Stimulated activated effector memory CD8-positive, alpha-beta T cell treated with anti-CD3 and anti-CD28 coated beads, Interleukin-12 subunit alpha, Interleukin-12 subunit beta, amount 100 ng/mL, for 72 hours (primary cell): ENCODE measurements at places on chromosomes 5 and 9.
A peak's percentile ranks its signal among the peaks of the same experiment; 100 is the strongest.

GRCh38 chr5:174412374-174412773 is 312.0 kb upstream of the MSX2 start:
- DNase-seq = no peak

DNA sequence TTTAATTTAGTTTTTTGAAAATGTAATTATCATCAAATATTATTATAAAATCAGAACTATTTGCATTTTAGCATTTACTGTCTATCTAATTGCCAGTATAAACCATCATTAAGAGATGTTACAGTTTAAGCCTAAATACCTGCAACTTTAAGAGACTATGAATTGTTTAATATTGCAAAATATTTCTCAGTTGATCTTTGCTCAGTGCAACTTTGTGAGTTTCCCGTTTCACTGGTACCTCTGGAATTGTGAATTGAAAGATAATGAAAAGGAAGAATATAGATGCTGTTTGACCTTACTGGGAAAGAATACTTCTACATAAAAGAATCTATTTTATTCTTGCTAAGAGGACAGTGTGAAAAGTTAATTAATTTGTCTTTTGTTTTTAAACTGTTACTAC is 30.2 kb upstream of the TMED7 start:
- no peak for DNase-seq

- DNase-seq = no peak
Observed at GRCh38 chr5:170404398-170404797, 15.2 kb upstream of the KCNMB1 start.

DNA sequence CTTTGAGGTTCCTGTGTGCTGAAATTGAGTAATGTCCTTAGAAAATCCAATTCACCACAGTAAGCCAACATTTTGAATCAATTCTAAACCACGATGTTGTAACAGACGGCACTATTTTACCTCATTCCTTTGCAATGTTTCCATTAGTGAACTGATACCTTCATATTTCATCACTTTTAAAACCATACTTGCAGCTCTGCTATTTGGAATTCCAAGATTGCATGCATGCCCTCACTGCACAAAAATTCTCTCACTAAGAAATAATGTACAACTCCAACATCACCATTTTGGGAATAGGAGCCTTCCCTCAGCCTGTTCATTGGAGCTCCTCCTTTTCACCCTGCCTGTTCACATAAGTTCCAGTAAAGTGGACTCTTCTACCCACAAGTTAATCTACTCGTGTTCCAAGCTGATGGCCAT is 74.8 kb upstream of the TGFBR1 start:
- DNase-seq = no peak

DNA sequence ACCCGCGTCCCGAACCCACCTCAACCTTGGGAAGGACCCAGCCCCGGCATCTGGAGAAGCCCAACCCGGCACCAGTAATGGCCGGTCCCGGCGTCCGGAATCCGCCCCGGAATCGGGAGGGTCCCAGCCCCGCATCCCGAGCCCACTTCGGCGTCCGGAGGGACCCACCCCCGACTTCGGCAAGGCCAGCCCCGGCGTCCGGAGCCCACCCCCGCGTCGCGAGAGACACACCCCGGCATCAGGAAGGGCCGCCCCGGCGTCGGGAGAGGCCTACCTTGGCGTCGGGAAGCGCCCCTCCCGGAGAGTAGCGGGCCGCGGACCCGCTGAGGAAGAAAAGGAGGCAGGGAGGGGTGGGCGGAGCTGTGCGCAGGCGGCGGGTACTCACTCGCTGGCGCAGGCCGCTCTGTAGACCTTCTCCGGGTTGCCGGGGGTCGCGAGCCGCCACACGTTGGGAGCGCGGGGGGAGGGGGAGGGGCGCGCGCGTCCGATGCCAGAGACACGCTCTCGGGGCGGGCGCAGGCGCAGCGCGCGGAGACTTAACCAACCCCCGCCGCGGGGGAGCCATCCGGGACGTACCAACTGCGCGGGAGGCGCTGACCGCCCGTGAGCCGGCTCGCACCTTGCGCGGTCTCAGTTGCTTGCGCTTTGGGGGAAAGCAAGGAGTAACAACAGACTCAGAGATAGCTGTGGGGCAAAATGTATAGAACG is at the start of gene UIMC1:
UIMC1 (minus strand) TSS at position 515 of the 708 bp plus-strand sequence. CDS start 24,164 bp downstream, outside the sequence.
- peak; percentile 98 for DNase-seq

- DNase-seq = no peak
Observed at GRCh38 chr5:37198061-37198460, 51.1 kb downstream of the CPLANE1 start.

DNA sequence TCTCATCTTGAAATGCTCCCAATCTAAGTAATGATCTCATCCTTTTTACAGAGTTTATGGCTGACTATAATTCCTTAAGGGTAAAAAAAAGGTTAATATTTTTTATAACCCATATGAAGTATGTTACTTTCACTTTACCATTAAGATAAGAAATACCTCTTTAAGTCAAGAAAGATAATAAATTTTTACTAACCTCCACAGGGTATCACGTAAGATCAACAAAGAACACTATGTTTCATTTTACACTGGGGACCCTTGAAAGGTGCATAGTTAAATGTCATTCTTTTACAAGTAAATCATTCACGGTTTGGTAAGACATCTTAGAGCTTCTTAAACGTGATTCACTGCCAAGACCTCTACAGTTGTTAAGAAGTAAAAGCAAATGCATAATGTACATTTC is 472.7 kb upstream of the CDH9 start:
- DNase-seq = no peak

DNA sequence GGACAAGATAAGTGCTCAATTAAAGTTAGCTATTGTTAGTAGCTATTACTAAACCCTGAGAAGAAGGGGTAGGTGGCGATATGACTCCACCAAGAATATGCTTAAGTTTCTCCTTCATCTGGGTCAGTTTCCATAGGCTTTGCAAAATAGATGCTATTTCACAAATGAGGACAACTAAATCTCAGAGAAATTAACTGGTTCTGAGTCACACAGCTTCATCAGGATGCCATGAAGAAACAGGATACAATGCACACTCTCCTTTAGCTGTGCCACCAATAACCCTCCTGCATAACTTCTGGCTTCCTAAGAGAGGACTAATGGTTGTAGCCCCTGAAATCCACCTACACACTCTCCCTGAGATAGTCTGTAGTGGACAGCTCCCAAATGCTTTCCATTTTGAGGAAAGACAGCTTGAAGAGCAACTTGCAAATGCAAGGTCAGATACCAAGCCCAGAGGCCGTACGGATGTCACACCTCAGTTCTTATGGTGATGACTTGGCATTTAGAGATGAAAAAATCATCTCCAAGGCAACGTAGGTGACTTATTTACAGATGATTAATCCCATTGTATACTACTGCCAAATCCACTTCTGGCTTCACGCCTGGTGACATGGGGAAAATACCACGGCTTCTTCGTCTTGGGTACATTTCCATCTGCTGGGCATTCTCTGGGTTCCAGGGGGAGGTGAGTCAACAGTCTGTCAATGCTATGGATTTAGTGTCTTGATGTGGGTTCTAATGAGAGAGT is 251.4 kb upstream of the IL12B start:
- no peak for DNase-seq

GRCh38 chr5:15834596-15835245 is 334.7 kb downstream of the FBXL7 start:
- DNase-seq = no peak

- no peak for DNase-seq
Observed at GRCh38 chr9:88826771-88827181, 164.5 kb upstream of the S1PR3 start.

DNA sequence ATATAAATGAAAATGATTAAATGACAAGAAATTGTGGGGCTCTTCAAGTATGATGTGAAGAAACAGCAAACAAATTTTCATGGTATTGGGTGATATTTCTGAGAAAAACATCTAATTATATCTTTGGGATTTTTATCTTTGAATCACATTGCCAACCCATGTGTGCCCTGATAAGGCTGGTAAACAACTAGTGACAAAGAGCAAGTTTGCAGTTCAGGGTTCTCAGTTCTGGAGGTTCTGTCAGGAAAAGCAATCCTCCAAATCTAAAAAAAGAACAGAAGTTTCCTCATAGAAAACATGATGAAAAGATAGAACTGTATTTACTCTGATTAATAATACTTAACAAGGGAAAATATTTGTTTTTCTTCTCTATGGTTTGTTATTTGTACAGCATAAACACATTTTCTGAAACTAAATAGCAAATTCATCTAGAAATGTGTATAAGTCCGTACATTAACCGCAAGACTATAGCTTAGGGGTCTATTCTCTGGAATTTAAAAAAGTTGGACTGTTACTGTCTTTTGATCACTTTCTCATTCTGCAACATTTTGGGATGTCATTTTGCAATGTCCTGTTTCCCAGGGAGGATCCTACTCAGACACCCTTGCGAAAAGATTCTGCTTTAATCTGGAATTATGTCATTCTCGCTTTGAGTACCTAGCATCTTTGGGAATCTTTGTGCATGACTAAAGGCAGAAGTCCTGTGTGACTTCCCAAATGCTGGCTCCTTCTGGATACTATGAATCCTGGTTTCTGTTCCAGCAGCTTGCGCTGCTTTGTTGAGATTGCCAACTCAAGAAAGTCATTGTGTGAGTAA is 308.5 kb downstream of the ADGRV1 start:
- no peak for DNase-seq

- DNase-seq = no peak
Observed at GRCh38 chr5:123598028-123598689, 86.2 kb downstream of the CSNK1G3 start.

GRCh38 chr9:126893079-126893478 is 21.5 kb upstream of the RALGPS1 start:
- no peak for DNase-seq

GRCh38 chr5:85320495-85320894 is 935.8 kb upstream of the EDIL3 start:
- DNase-seq = no peak

- DNase-seq = no peak
Observed at GRCh38 chr5:11048760-11049159, 287.7 kb upstream of the DAP start.

- DNase-seq = no peak
Observed at GRCh38 chr5:116650964-116651363, 76.3 kb upstream of the SEMA6A start.

- no peak for DNase-seq
Observed at GRCh38 chr9:100294806-100295205, 57.9 kb downstream of the TEX10 start.

GRCh38 chr5:143138839-143139238 is 264.6 kb downstream of the NR3C1 start:
- DNase-seq = no peak

DNA sequence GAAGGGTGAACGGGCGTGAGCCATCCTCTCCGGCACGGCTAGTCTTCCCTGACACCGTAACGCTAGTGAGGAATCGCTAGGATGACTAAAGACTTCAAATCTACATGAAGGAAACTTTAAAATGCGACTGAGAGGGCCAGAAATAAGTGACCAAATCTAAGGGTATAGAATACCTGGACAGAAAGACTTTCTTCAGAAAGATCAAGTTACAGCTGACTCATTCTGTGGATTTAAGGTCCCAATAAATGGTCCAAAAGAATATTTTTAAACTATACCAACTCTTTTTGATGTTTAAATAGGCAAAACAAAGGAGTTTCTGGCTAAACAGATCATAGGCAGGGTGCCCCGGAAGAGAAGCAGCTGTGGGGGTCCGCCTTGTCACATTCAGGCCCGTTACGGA is 38.9 kb upstream of the CEP72 start:
- no peak for DNase-seq

DNA sequence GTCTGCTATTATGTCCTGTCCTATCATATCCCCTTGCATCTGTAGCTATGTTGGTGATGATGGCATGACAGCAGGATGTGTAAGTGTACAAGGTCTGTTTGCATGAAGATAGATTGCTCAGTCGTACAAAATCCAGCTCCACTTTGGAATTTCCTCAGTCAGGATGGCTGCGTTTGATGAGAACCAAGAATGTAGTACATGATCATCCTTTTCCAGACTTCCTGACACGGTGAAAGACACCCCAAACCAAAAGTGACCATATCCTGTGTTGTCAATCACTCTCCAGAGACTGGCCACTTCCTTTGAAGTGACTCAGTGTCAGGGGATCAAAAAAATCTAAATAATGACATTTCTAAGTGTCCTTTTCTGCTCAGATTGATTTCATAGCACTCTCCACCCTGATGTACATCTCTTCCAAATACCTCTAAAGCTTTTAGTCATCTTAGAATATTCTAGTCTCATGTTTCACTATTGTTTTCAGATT is 213.4 kb downstream of the PLK2 start:
- no peak for DNase-seq

DNA sequence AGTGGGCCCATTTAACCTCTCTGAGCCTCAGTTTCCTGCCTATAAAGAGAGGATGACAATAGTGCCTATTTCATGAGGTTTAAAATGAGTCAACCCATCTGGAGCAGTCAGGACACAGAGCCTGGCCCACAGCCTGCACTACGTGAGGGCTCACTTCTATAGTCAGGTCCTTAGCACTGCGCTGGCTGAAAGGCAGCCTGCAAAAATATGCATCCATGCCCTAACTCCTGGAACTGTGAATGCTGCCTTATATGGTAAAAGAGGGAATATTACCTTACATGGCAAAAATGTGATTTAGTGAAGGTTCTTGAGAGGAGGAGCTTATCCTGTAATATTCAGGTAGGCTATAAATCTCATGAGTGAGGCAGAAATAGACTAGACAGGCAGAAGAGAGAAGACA is 98.5 kb downstream of the GABBR2 start:
- DNase-seq = no peak

GRCh38 chr9:14207352-14207995 is 106.5 kb downstream of the NFIB start:
- DNase-seq = no peak

DNA sequence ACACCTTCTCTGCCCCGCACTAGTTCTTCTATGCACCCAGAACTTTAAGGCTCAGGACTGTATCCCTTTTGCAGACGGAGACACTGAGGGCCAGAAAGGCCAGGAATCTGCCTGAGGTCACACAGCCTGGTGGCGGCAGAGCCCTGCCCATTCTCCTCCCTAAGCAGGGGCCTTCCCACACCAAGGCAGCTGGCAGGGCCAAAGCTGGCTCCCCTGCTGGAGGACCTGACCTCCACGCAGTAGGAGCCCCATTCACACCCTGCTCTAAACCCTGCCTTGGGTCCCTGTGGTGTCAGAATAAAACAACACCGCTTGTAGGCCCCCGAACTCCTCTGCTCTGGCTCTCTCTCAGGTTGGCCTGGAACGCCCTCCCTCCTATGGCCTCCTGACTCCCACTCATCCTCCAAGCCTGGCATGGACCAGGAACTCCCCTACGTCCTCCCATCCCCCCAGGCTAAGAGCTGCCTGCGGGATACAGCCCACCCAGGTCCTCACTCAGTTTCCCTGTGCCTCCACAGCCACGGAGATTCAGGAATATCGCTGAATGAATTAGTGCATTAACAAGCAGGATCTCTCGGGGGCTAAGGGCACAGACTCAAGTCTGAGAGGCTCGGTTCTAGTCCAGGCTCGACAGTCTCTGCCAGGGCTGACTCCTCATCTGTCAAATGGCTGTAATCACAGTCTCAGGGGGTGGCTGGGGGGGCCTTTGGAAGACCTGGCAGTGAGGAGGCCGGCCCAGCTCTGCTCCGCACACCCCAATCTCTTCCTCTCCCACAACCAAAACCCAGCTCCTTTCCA is 2.8 kb downstream of the ST6GALNAC6 start:
- no peak for DNase-seq

GRCh38 chr9:108869092-108869725 is 7.1 kb downstream of the ACTL7A start:
- DNase-seq = no peak

DNA sequence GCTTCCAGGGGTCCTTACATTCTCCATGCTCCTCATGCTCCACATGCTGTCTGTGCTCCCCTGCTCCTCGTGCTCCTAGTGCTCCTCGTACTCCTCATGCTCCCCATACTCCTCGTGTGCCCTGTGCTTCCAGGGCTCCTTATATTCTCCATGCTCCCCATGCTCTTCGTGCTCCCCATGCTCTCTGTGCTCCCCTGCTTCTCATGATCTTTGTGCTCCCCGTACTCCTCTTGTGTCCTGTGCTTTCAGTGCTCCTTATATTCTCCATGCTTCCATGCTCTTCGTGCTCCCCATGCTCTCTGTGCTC is 51.9 kb downstream of the TRIP13 start:
- DNase-seq = no peak
